ENCODE measurements at places on chromosomes 3 and 15.

GRCh38 chr3:195838714-195839113 lies 27.0 kb upstream of the MUC4 start:
- DNase-seq, result no peak

GRCh38 chr3:127405010-127405598 lies 117.3 kb upstream of the PRR20G start:
- no peak for DNase-seq

DNA sequence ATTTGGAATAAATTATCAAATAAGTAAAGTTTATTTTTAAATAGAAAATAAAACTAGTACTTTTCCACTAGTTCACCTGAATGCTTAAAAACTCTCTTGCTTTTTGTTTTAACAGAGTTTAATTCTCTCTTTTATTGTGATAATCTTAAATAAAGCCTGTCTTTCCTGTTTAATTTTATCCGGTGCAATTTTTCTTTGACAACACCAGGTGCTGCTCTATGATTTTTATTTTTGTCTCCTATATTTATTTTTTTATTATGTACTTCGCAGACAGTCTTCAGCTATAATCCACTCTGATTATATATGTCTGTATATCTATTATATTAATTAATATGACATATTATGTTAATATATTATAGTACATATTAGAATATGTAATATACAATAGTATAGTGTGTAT lies 1293.0 kb upstream of the EPHA6 start:
- no peak for DNase-seq

GRCh38 chr3:99508191-99508590 lies 130.2 kb upstream of the COL8A1 start:
- no peak for DNase-seq

- DNase-seq, result no peak
Measured at GRCh38 chr3:72341920-72342319, 506.3 kb downstream of the SHQ1 start.

- no peak for DNase-seq
Measured at GRCh38 chr3:132880986-132881385, 157.2 kb upstream of the TMEM108 start.

DNA sequence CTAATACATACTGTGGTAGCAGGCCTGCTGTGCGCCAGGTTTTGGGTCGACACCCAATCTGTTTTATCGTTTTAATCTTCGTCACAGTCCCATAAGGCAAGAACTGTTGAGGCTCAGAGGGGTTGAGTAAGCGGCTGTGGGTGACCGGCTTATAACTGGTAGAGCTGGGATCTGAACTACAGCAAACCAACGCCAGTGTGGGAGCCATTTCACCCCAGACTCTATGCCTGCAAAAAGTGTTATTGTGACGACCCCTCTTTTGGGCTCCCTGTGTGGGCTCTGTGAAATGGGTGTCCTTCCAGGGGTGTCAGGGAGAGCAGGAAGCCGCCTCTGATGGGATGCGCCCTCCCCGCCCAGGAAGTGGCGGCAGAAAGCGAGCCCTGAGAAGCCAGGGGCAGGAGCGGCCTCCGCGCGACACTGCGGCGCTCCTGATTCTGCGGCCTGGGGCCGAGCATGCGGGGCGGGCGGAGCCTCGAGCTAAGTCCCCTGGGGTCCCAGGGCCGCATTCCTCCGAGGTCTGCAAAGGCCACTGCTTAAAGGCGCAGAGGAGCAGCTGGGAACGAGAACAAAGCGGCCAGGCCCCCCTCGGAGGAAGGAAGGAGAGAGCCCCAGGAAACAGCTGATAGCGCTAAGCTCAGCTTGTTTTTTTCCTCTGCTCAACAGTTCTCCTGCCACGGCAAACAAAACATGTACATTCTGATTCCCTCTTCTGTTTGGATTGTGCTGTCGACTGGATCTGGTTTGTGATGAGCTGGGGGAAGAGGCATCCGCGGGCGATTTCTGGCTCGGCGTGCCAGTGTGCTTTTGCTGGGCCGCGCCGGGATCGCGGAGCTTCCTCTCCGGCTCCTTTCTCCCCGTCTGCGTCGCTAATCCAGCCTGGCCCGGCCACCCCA lies 33.9 kb downstream of the GRK7 start:
- DNase-seq, result peak; percentile 13

DNA sequence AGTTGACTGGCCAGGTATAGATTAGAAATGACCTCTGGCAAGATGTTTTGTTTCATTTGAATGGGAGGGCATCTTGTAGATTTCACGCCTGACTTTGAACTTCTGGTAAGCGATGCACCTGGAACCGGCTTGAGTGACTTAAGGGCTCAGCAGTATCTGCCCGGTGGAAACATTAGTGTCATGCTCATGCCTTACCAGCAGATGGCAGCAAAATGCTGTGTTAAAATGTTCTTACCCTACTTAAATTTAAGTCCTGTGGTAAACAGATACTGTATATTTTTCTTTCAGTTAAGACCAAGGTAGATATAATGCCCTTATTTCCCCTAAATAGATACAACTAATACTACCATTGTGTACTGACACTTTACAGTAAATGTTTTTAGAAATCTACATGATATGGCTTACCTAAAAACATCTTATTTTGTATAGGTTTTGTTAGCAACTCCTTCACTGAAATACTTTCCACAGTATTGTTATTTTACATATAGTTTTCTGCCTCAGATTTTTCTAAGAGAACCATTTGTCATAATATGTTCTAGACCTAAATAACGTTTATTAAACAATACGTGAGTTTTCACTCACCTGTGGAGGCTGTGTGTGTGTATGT lies 25.5 kb downstream of the ASB7 start:
- DNase-seq, result peak; percentile 41

- no peak for DNase-seq
Measured at GRCh38 chr3:60146121-60146520, 1096.3 kb upstream of the CFAP20DC start.

DNA sequence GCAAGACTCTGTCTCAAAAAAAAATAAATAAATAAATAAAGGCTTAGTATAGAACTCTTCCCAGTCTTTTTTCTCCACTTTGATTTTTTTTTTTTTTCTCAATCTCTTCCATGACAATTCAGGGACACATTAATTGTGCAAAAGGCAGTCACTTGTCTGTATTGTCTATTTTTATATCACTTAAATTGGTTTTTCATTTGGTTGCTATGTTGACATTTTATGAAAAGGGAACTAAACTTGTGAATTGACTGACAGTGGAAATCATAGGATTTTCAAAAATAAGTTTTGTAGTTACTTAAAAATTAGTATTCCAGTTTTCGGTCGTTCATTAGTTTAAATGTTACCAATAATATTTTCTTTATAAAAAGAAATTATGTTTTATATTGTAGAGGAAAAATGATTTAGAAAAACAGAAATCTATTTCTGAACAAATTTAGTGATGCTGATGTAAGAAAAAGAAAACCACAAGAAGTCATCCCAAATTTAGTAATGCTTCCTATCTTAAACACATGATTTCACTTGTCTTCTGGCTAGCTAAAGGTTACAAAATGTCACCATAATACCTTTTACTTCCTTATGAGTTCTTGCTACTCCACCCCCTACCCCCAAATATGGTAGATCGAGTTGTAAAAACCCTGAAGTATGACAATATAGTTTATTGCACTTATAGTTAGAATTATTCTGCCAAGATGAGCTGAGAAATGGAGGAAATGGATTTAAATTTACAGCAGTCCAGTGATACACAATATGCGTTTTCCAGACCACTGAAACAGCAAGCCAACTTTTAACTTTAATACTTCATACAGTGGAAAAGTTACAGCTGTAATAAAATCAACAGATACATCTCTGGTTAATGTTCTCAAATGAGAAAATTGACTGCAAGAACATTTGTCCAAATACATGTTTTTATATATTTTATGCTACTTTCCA lies 37.0 kb downstream of the PPARG start:
- DNase-seq, result no peak

- DNase-seq, result no peak
Measured at GRCh38 chr3:51224283-51224682, 160.8 kb upstream of the MANF start.

DNA sequence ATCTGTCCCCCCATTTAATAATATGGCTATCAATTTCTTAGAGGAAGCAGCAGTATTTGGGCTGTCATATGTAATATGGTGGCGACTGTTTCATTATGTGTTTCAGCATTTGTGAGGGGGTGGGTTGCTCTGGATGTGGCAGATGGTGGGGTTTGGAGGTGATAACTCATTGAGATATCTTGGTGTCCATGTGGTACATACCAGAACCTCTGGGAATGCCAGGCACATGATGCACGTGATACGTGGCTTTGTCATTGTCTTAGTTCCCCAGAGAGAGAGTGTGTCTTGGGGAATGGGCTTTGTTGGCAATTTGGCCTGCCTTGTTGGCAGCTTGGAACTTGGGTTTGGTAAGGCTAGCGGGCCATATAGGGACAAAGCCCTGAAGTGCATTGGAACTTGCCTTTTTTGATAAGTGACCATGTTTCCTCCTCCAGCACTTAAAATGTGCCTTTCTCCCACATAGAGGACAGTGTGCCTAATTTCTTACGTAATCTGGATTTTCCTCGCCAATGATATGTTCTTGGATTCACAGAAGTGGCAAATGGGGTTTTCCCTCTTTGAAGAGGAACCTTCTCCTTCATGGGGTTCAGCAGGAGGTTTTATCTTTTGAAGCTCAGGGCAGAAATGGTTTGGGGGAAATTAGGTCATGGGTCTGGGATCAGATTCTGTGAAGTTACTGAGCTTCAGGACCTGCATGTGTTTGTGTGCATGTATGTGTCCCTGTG lies 79.5 kb downstream of the DNASE1L3 start:
- DNase-seq, result no peak

GRCh38 chr3:171895900-171896299 lies 52.8 kb downstream of the TMEM212 start:
- DNase-seq, result no peak

DNA sequence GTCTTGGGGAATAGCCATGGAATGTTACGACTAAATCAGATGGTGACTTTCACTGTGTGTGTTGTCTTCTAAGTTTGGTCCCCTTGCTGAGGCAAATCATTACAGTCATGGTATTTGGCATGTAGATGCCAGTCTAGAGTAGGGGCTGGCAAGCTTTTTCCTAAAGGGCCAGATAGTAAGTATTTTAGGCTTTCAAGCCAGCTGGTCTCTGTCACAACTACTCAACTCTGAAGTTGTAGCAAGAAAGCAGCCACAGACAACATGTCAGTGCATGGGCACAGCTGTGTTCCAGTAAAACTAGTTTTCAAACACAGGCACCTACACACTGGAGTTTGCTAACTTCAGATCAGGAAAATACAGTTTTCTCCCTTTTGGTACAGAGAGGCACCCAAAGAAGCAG lies 39.3 kb downstream of the CCR3 start:
- DNase-seq, result no peak

DNA sequence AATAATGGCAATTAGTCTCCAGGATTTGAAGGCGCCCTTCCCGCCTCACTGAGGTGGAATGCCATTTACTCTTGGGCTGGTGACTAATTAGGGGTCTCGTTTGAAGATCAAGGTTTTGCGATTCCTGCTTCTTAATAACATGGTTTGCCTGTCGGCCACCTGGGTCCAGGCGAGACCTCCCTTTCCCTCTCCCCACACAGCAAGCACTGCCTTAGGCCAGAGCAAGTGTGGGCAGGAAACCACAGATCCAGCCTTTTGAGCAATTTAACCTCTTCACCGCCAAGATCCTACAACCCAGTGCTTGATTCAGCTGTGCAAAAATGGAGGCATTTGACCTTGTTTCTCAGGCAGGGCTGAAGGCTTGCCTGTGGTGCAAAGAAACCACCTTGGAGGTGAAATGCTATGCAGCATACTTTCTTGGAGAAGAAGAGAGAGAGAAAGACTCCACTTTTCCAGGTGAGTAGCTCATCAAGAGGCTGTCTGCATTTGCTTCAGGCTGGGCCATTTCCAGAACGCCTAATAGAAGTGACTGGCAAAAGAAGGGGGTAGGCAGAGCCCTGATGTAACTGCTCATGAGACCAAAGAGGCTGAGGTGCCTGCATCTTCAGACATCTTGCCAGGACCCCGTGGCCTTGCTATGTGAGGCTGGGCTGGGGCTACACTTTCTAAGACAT lies 34.1 kb upstream of the WNT5A start:
- no peak for DNase-seq

DNA sequence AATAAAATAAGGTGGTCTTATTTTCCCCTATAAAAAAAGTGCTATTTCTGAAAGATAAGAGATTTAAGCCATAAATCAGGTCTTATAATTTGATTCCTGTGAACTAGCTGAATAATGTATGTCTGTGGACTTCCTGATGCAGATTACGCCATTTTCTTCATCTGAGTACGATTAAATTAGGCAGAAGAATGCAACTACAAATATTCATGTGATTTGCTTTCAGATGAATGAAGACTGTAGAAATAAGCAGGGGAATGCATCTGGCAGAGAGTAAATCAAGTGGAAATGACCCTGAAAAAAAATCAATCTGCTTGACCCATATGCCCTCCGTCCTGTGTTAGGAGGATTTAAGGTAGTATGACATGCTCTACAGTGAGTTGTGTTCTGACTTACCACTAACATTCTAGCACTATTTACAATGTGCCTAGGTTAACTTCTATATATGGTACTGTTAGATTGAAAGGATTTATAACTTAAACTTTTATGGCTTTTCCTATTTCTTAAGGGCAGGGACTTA lies 14.7 kb downstream of the BNIP2 start:
- DNase-seq, result no peak

GRCh38 chr3:46876313-46877300 lies 914 bp upstream of the PTH1R start:
- DNase-seq, result no peak

DNA sequence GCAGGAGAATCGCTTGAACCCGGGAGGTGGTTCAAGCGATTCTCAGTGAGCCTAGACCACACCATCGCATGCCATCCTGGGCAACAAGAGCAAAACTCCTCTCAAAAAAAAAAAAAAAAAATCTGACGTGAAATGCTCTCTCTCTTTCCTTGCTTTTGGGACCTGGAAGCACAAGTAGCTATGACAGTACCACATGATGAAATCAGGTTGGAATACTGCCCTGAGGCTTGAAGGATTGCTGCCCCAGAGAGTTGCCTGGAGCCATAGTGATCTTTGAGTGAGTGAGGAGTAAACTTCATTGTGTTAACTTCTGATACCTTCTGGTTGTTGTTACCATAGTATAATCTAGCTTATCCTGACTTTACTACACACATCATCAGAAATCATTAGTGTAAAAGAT lies 23.3 kb downstream of the AKAP13 start:
- no peak for DNase-seq

- DNase-seq, result no peak
Measured at GRCh38 chr3:141085343-141086070, 34.4 kb downstream of the SPSB4 start.

GRCh38 chr3:174618368-174619080 lies 240.6 kb upstream of the NAALADL2 start:
- DNase-seq, result no peak

Measured in activated CD8-positive, alpha-beta memory T cell treated with anti-CD3 and anti-CD28 coated beads for 1 hour (primary cell).